ENCODE measurements at places on chromosomes 4 and X.

DNA sequence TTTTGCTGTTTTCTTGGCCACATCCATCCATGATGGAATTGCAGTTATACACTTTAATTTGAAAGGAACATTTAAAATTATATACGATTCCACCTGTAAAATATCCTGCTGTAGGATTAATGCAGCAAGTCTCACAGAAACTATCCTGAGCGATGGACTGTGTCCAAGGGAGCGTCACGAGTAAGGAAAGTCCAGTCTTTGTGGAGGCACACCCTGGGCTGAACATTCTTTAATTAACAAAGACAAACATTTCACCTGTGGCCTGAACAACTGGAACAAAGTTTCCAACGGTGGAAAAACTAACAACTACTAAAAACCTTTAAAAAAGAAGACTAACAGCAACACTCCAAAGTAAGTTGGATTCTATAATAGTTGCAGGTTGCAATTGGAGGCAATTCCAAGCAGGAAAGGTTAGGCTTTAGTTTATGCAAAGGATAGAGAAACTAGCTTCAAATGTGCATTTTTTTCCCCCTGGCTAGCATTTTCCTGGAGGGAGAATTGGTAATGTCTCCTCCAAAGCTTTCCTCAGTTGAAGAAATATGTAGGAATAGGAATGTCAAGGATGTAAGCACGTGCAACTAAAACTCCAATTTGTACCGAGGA is 11.0 kb downstream of the EREG start:
- no peak for DNase-seq

GRCh38 chr4:177267911-177268310 is 41.8 kb upstream of the NEIL3 start:
- DNase-seq = no peak

DNA sequence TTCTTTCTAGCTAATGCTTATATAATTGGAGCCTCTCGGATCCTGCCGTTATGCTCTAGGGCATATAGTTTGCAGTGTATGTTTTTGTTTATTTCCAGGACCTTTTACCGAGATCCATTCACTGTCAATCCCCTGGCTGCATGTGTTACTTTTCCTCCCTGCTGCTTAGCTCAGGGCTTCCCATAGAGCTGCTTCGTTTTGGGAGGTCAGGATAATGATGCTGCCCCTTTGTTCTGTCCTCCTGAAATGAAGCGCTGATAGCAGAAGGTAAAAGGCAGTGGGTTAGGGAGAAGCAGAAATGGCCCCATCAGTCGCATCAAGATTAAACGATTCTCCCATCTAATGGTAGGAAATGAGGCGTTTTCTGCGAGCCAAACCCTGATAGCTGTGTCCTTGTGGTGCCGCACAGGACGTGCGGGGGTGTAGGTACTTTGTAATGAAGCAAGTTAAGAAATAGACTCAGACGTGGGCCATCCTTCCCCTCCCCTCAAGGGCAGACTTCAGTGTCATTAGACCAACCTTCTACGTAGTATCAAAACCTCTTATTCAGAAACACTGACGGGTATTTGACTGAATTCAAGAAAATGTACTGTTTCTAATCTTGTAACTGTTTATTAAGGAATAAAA is 37.3 kb downstream of the AFF2 start:
- DNase-seq = no peak

GRCh38 chr4:42152507-42153504 is at the start of gene BEND4:
TSS of gene BEND4 (minus strand) at chr4:42152655. CDS start at chr4:42152143, 512 bp downstream.
- no peak for DNase-seq

- no peak for DNase-seq
Observed at GRCh38 chr4:66974665-66975064, 570.6 kb downstream of the CENPC start.

- no peak for DNase-seq
Observed at GRCh38 chrX:46959985-46960700, 47.9 kb downstream of the JADE3 start.

- DNase-seq = no peak
Observed at GRCh38 chr4:80307774-80308465, 27.6 kb upstream of the CFAP299 start.

DNA sequence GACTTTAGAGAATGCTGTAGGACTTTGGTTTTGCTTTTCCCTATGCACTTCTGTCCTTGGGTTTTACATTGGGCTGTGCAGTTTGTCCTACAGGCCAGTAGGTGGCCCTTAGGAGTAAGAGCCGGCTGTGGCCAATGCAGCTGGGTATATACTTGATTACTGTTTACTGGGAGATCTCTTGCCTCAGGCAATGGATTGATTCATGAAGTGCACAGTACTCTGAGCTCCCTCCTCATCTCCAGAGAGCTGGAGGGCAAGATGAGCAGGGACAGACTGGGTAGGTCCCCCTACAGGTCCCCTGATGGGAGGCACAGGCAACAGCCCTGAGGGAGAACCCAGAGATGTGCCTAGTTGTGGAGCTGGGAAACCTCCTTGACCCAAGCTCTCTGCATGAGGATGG is 103.8 kb upstream of the QRFPR start:
- no peak for DNase-seq

GRCh38 chrX:119189595-119189994 is 46.5 kb upstream of the PGRMC1 start:
- DNase-seq = no peak

DNA sequence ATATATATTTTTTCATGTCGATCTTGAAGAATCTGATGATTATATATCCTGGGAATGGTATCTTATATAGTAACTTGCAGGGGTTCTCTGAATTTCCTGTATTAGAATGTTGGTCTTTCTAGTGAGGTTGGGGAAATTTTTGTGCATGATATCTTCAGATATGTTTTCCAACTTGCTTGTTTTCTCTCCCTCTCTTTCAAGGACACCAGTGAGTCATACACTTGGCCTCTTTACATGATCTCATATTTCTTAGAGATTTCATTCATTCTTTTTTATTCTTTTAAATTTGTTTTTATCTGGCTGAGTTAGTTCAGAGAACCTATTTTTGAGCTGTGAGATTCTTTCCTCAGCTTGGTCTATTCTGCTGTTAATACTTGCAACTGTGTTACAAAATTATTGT is 27.2 kb upstream of the C4orf17 start:
- DNase-seq = no peak

- no peak for DNase-seq
Observed at GRCh38 chr4:1903035-1903434, 31.8 kb downstream of the NSD2 start.

- DNase-seq = no peak
Observed at GRCh38 chr4:120065974-120066516, 603 bp downstream of the MAD2L1 start.

DNA sequence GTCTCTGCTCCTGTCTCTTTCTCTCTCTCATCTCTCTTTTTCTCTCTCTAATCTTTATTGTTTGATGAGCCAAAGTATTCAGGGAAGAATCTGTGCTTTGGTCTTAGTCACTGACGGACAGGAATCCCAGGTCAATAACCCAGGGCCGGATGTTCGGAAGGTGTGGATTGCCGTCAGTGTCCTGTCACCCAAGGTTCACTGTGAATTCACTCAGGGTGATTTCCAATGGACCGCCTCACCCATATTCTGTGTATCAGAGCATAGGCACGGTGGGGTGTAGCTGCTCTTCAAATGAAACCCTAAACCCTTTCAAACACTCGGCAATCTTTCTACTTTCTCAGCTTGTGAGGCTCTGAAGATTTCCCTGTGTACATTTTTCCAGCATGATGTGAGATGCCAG is 144.6 kb upstream of the GPC4 start:
- no peak for DNase-seq

DNA sequence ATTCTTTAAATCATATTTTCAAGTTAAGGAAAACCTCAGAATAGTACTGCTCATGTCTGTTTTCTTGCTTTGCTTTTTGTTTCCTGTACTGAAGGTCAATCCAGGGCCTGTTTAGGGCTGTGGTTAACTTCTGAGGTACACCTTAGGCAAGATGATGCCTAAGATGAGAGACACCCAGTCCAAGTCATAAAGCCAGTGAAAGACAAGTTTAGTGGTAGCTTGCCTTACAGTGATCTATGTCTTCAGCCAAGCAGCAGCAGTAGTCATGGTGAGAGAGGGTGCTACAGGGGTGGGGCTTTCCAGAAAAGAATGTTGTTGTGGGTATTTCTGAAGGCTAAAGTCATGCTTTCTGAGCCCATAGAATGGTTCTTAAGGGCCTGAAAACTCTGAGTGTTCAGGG is 173.7 kb downstream of the VSIG4 start:
- DNase-seq = no peak

- DNase-seq = no peak
Observed at GRCh38 chrX:41381685-41382084, 47.7 kb downstream of the DDX3X start.

DNA sequence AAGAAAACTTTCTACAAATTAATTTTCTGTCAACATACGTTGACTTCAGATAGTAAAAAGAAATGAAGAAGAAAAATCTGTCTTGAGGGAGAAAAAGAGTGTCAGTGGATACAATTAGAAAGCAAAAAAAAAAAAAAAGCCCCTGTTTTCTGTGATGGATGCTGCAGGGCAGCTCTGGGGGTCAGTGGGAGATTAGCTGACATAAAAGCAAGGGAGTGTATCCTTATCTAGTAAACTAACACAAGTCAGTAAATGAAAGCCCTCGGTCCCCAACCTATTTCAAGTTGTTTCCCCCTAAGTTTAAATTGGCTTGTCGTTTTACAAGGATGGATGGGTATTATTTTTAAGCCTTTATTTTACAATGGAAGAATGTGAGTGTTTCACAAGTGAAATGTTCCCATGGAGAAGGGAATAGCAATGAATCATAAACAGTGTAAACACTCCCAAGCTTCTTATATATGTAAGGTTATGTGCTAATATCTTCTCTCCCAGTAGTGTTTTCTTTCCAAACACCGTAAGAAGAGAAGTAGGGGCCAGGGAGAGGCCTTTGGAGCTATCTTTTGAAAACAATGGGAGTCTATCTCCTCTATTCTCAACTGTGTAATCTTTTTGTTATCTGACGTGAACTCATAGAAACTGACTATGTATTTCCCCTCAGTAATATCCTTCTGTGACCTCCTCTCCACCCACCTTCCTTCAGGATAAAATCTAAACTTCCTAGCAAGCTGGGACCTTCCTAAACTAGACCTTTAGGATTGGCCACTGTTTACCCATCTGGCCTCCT is 347.7 kb downstream of the FBXO8 start:
- no peak for DNase-seq

GRCh38 chr4:119113033-119113655 is 22.5 kb upstream of the MYOZ2 start:
- no peak for DNase-seq

DNA sequence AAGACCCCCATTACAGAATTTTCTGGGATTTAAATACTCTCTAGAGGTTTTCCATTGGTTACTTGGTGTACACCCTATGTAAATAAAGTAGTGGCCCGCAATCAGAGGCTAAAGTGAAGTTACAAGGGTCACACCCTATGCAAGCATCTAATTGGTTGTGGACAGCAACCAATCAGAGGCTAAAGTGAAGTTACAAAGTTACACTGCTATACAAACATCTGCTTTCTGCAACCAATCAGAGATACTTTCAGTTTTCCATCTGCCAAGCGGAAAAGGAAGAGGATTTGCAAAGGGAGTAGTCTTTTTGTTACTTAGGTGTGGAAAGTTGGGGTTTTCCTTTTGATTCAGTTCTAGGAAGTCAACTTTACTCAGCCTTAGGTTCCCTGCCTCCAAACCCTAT is 2.0 kb upstream of the ATRX start:
- no peak for DNase-seq

DNA sequence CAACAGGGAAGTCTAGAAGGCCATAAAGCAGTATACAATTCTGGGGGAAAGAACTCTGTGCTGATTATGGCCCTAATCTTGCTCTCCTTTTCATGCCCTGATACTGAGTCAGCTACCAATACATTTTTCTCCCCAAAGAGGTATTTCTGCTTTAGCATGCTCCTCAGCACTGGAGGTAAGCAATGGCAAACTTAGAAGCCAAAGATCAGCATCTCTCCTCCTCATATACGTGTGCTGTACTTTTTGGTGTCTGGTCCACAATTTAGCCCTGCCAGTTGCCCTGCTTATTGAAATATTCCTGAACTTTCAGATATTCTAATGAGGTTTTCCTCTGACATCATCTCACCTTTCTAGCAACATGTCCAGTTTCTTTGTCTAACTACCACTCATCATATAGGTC is 226.2 kb downstream of the FSTL5 start:
- no peak for DNase-seq

DNA sequence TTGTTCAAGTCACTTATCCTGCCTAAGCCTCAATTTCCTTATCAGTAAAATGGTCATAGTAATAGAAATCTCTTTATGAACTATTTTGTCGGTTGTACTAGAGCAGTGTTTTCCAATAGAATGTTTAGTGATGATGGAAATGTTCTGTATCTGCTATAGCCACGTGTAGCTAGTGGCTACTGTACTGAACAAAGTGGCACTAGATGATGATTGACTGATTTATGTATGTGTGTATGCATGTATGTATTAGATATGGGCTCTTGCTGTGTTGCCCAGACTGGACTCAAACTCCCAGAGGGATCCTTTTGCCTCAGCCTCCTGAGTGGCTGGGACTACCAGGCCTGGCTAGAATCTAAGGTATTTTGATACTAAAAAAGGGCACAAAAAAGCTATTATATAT is 24.7 kb upstream of the SLC9B1 start:
- no peak for DNase-seq

GRCh38 chr4:37157476-37158167 is 86.9 kb upstream of the NWD2 start:
- DNase-seq = no peak

DNA sequence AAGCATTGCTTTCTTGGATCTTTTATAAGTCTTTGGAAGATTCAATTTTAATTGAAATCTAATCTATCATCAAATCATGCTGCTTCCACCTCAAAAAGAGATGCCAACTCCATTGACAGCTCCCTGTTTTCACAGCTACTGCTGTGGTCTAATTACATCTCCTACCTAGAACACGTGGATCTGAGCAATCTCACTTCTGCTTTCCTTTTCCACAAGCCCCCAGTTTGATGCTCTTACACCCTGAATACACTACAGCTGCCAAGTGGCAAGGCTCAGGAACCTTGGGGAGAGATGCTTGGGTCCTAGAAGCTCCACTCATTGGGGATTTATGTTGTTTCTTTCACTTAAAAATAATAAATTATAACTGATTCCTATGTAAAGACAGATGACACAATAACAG is 172.0 kb downstream of the CFAP299 start:
- no peak for DNase-seq

- DNase-seq = no peak
Observed at GRCh38 chr4:81214881-81215868, at the start of gene PRKG2. TSS of gene PRKG2 (minus strand) at chr4:81215222. CDS start at chr4:81205047, 10,175 bp downstream.

- no peak for DNase-seq
Observed at GRCh38 chrX:79412972-79413371, 45.8 kb upstream of the ITM2A start.

GRCh38 chr4:36043901-36044300 is 200.4 kb downstream of the ARAP2 start:
- no peak for DNase-seq
